ENCODE measurements at places on chromosomes 13 and 19.

DNA sequence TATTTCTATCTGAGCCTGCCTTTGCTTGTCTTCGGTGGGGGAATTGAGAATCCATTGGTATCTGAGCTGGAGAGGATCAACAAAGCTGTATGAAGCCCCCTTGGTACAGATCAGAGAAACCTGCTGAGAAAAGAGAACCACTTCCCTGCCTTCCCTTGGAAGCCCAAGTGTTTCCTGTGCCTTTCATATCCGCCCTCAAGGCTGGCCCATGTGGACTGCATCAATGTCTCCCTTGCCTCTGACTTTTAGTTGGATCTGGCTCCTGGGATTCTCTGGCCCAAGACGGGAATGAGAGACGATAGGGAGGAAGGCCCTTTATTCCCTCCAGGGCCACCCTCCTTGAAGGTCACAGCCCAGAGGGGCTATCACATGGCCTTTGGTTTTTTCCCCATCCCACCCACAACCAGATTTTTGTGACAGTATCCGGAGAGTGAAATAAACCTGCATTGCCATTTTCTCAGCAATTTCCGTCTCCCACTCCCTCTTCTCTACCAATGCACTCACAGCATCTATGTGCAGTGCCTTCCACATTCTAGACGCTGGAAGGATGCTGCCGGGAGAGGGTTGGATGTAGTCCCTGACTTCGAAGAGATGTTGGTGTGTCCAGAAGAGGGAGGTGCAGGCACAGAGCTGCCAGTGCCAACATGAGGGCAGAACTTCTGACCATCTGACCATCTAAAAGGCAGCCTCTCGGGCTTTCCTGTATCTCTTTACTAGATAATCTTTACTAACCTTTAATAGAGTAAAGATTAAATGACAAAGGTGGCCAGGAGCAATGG is 63.8 kb downstream of the KCTD15 start:
- no peak for DNase-seq

- no peak for DNase-seq
Measured at GRCh38 chr19:30407068-30407709, 35.0 kb downstream of the ZNF536 start.

DNA sequence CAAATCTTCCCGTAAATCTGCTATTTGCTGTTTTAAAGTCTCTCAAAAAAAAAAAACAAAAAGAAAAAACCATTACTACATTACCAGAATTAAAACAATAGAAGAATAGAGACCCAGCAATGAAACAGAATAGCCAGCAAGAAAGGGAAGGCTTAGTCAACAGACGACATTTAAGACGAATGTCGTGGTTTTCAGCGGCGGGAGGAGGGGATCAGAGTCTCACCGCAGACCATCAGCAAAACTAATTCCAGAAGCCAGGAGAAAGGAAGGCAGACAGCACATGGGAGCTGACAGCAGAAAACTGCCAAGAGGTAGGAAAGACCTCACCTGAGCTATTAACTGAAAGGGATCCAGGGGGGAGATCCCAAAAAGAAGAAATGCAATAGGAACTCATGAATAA is 128.9 kb downstream of the RNF17 start:
- no peak for DNase-seq

GRCh38 chr19:2761876-2762782 is 20.9 kb downstream of the SGTA start:
- no peak for DNase-seq

DNA sequence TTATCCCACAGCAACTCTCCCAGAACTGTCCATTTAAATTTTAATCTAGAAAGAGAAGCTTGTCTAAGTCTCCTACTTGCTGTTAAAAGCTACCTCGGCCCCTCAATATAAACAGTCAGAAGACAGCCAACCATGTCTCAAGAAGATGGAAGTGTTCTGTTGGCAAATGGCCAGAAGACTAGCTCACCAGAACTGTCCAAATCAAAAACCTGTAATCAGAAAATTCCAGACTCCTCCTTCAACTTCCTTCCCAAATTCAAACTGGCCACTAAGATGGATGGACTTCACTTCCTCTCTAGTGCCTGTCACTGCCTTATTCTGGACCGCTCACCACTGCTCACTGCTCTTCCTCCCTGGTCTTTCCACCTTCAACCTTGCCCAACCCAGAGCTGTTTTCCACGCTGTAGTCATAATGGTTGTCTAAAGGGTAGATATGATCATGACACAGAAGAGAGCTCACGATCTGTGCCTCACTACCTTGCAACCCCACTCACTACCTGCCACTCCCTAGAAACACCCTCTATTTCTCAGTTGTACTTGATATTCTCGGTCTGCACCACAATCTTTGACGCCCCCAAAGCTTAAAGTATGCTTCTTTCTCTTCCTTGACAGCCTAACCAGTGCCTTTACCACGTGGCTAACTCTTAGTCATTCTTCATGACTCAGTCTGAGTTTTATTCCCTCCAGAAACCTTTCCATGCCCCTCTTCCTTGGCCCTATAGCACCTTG is 9.2 kb downstream of the FGF14 start:
- no peak for DNase-seq

GRCh38 chr13:64675255-64675892 is 2554.8 kb downstream of the PCDH9 start:
- no peak for DNase-seq

Measured in Kasumi-1 (cell line).